ENCODE measurements at places on chromosomes 13 and 19.

DNA sequence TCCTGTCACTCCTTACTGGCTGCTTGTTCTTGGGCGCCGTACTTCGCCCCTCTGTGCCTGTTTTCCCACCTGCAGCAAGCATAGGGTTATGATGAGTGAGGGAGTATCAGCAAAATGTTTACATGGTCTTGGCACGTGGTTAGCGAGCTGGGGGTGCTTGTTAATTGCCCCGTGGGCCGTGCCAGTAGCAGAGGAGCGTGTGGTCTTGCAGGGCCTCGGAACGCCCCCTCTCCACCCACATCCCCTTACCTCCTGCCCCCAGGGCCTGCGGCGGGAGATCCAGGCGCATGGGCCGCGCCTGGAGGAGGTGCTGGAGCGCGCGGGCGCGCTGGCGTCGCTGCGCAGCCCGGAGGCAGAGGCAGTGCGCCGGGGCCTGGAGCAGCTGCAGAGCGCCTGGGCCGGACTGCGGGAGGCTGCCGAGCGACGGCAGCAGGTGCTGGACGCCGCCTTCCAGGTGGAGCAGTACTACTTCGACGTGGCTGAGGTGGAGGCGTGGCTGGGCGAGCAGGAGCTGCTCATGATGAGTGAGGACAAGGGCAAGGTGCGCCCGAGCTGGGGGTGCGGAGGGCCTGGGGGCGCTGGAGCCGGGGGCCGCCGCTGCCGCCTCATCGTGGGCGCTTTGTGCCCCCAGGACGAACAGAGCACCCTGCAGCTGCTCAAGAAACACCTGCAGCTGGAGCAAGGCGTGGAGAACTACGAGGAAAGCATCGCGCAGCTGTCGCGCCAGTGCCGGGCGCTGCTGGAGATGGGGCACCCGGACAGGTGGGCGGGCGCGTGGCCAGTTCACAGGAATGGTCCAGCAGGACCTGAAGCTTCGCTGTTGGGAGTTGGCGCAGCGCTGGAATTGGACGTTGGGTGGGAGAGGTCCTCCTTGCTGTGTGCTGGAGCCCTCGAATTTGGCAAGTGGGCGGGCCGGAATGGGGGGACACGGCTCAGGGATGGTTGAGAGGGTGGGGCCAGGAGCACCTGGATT lies 22.5 kb upstream of the SHKBP1 start:
- DNase-seq, result no peak

GRCh38 chr19:55652311-55653128 lies 2.3 kb upstream of the U2AF2 start:
- DNase-seq, result no peak

GRCh38 chr19:8146877-8147581 lies 2.4 kb downstream of the FBN3 start:
- DNase-seq, result no peak

DNA sequence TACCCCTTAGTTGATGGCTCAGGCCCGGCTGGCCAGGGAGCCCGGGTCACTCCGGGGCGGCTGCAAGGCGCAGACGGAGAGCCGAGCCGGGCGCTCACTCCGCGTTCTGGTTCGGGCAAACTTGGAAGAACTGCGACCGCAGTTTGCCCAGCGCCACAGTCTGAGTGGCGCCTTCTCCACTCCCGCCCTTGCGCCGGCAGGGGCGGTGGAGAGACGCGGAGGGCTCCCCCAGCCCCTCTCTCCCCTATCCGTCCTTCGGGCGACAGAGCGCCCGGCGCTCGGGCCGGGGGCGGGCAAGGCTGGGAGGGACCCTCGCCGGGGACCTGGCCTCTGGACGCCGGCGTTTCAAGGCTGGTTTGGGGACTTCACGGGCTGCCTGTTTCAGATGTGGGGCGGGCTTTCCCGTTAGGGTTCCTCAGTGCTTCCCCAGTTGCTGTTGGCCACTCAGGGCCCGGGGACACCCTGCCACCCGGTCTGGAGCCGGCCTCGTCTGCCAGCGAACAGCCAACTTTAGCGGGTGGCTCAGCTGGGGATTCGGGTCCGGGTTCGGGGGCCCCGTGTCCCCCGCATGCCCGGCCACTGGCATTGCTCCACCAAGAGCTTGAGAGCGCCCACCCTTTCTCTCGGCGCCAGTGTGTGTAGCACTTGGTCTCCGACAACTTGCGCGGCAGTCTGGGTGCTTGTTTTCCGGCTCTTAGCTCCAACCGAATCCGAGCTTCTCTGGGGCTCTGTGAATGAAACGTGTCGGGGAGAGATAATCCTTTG lies 1.5 kb downstream of the GPC6 start:
- DNase-seq, result no peak

- DNase-seq, result no peak
Measured at GRCh38 chr19:18433015-18433691, 4.8 kb downstream of the ISYNA1 start.

- peak; percentile 70 for DNase-seq
Measured at GRCh38 chr13:109784590-109785140, 1.7 kb downstream of the IRS2 start.

DNA sequence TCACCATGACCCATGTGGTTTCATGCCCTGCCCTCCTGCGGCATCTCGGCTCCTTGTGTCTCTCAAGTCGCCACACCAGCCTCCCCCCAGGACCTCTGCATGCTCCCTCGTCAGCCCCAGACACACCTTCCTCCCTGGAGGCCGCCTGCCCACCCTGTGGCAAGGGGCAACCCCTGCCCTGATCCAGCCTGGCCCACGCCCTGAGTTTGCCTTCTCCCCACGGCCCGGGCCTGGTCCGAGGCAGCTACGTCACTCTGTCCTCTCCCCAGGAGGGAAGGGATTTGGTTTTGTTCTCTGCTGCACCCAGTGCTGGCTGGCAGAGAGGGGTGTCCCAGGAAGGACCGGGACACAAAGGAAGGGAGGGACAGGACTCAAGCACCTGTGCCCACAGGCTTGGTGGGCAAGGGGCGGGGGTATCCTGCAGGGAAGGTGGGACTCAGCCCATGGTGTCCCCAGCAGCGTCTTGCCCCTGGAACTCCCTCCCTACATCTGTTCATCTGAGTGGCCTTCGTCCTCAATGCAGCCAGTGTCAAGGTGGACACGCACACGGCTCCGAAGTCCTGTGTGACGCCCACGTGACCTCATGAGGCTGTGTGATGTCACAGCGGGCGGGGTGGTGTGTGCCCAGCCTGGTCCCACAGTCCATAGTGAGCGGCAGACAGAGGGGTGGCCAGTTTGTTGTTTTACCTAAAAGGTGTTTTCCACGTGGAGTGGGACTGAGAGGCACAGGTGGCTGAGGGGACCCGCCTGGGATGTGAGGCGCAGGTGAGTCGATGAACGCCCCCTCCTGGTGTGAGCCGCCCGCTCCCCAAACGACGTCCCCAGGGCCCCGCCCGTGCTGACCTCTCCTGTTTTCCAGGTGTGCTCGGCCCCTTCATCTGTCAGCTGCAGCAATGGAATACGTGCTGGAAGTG lies at the start of gene TEX29:
Gene TEX29, plus strand, starts transcription at position 645 of the 914 bp plus-strand sequence. Its CDS starts 249 bp downstream, at position 894.
- DNase-seq, result no peak

DNA sequence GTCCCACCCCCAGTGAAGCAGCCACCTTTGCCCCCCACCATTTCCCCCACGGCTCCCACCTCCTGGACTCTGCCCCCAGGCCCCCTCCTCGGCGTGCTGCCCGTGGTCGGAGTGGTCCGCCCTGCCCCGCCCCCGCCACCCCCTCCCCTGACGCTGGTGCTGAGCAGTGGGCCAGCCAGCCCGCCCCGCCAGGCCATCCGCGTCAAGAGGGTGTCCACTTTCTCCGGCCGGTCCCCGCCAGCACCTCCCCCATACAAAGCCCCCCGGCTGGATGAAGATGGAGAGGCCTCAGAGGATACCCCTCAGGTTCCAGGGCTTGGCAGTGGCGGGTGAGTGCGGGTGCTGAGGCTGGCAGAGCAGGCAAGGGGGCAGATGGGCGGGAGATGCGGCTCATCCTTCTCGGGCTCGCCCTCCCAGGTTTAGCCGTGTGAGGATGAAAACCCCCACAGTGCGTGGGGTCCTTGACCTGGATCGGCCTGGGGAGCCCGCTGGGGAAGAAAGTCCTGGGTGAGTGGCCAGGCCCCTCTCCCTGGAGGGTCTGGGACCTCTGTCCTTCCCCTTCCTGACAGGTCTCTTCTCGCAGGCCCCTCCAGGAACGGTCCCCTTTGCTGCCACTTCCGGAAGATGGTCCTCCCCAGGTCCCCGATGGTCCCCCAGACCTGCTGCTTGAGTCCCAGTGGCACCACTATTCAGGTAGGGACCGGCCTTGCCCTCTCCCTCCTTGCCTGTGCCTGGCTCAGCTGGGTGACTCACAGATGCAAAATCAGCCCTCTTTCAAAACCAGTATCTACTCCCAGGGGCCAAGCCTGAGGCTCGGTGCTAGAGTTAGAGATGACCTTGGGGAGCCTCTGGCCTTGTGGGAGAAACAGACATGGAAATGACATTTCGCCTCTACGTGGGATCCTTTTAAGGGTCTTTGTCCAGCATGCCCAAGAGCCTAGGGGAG lies 8.8 kb downstream of the IGFLR1 start:
- no peak for DNase-seq

DNA sequence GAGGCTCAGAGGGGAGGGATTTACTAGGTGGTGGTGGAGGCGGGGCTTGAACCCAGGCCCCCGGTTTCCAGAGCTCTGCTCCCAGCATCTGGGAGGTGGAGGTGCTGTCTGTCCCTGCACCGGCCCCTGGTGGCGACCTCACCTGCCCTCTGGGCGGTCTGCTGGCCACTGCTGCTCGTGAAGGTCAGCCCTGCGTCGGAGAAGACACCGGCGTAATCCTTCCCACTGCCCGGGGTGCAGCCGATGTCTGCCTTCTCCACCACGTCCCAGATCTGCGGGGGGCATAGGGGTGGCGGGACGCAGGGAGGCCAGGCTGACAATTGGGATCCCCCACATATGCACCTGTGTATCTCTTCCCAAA lies 12.8 kb downstream of the C3 start:
- DNase-seq, result no peak

- DNase-seq, result no peak
Measured at GRCh38 chr13:69094485-69094884, 1013.1 kb upstream of the ATXN8OS start.
